Non-pigmented ciliary epithelial cell (primary cell): ENCODE measurements at places on chromosomes 12 and 14.
A peak's percentile ranks its signal among the peaks of the same experiment; 100 is the strongest.

DNA sequence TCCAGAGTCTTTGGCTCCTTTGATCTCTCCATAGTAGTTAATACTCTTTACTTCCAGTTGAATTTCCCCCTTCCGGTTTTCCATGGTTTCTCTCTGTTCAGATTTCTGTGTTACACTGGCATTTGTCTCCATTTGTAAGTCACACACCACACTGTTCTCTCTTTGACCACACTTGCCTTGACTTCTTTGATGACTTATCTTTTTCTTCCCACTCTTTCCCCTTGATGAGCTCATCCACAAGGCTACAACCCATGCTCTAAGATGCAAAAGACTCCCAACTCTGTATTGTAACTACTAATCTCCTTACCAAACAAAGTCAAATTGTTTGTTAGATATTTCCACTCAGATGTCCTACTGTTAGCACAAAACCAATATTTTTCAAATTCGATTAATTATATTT, 242.7 kb upstream of the E2F7 start:
- DNase-seq = no peak

GRCh38 chr14:63752449-63753169, 24.7 kb upstream of the SGPP1 start:
- DNase-seq = peak; percentile 73

DNA sequence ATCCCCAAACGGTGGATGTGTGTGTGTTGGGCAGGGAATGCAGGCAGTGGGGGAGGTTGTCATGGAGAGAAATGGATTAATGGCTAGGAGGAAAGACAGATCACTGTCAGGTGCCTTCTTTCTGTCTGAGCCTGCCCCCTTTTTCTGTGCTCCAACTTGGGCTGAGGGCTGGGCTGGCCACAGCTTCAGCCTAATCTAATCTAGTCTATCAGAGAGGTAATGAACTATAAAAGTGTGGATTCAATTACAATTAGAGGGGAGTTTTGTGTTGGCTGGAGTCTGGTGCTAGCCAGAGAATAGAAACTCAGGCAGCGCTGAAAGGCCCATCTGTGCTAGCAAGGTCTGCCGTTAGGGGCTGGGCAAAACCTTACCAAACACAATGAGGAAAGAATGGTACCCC, 41.2 kb downstream of the NEUROD4 start:
- no peak for DNase-seq

- no peak for DNase-seq
Measured at GRCh38 chr14:28761438-28762291, 4.9 kb upstream of the FOXG1 start.

DNA sequence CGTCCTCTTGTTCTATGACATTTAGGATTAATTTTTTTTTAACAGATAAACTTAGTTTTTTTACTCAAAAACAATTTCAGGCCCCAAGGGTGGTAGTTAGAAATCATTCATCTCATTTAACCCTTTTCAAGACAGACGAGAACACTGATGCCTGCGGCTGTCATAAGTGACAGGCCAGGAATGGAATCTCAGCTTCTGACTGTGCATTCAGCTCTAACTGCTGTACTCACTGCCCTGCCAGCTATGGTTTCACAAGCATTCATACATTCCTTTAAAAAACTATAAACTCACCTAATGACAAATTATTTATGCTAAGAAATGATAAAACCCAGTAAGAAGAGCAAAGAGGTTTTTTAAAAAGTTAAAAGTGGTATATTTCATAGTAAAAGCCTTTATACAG, 8.8 kb downstream of the DENND5B start:
- no peak for DNase-seq

- no peak for DNase-seq
Measured at GRCh38 chr14:102833341-102833740, 56.1 kb downstream of the TRAF3 start.

DNA sequence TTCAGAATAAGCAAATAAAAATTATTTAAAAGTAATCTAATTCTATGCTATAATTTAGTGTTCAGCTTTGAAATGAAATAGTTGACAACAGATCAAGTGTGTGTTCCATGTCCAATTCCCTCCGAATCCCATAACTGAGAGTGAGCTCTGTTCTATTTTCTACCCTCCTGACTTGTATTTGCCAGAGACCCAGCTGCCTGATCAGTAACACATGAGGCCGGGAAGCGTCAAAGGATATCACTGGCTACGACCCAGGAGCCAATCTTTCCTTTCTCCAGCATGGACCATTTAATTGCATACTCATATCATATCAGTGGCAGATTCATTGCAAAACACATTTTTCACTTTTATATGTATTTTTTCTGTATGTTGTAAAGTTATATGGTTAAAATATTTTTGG, 108.8 kb upstream of the TSPAN8 start:
- no peak for DNase-seq

GRCh38 chr14:57319636-57320192, 50.9 kb downstream of the AP5M1 start:
- no peak for DNase-seq

GRCh38 chr14:69713209-69713781, 53.6 kb upstream of the SRSF5 start:
- DNase-seq = no peak

DNA sequence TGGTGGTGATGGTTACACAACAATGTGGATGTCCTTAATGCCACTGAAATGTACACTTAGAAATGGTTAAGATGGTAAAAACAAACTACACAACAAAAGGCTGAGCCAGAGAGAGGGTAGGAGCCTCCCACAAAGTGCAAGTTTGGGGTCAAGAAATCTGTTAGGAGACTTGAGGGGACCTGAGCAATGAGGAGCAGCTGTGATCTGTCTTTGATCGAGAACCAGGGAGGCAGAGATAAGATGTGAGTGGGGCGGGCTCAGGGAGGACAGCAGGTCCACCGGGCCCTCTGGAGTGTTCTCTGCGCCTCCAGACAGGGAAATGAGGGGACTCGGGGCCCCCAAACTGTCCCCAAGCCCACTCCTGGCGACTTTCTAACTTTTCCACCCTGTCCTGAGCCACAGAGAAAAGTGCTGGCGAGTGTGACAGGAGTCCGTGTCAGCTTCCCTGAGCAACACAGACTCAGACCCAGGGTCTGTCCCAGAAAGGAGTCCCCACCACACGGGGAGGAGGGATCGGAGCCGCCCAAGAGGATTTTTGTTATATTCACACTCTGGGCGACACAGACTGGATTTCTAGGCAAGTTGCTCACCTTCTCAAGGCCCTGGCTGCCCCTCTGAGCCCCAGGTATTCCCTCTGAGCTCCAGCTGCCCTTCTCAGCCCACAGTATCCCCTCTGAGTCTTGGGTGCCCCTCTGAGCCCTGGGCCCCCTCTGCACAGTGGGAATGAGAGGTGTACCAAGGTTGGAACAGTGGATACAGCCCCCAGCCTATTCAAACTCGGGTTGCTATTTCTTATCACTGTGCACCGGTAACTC, 11.5 kb upstream of the SCARB1 start:
- no peak for DNase-seq

- no peak for DNase-seq
Measured at GRCh38 chr12:124397807-124398577, 103.1 kb downstream of the RFLNA start.

DNA sequence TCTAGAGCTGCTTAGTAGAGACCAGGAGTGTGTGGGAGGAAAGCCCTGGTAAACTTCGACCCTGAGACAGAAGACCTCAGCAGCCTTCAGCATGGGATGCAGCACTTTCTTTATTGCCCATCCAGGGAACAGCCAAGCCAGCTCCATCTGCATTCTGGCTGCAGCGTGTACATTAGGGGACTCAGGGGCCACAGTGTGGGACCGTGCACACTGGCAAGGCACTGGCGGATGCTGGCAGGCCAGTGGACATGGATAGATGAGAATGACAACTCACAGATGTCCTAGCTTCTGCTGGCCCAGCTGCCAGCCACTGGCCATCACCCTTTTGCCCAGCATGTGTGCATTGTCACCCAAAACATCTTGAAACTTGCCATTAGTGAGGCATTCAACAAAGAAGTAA, 12.5 kb downstream of the PLD4 start:
- no peak for DNase-seq

- DNase-seq = no peak
Measured at GRCh38 chr14:67583711-67584644, 16.1 kb downstream of the PIGH start.

- no peak for DNase-seq
Measured at GRCh38 chr12:110794623-110795280, 52.0 kb upstream of the CCDC63 start.
